ENCODE measurements at places on chromosomes 1 and 21. TPM values are rescaled to one million over a fixed set of nuclear protein-coding genes. Genes with fewer than 3 reads are reported as not detected.

DNA sequence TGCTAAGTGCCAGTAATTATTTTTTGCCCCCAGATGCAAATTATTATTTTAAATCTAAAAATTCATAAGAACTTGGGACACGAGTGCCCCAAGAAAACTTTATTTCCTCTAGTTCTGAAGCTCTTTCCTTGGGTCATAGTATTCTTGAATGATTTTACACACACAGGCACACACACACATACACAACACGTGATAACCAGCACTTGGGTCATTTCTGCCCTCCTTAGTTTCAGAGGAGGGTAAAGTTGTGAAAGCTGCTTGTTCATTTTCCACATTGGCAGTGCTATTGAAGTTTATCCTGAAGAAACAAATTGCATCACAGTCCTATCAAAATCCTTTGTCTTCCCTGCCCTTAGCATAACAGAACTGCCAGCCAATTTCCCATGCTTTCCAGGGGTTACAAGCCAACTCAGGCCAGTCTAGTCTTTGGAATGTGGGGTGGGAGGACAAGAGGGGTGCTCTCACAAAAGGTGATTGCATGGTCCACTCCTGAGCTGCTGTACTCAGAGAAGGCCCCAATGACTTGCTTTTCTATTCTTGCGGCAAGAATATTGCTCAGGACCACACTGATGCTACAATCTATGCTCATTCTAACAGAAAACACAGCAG lies 98.5 kb upstream of the POGK start:
- no peak for DNase-seq

VAV3 gene
- total RNA-seq, result 11.4 TPM

DNA sequence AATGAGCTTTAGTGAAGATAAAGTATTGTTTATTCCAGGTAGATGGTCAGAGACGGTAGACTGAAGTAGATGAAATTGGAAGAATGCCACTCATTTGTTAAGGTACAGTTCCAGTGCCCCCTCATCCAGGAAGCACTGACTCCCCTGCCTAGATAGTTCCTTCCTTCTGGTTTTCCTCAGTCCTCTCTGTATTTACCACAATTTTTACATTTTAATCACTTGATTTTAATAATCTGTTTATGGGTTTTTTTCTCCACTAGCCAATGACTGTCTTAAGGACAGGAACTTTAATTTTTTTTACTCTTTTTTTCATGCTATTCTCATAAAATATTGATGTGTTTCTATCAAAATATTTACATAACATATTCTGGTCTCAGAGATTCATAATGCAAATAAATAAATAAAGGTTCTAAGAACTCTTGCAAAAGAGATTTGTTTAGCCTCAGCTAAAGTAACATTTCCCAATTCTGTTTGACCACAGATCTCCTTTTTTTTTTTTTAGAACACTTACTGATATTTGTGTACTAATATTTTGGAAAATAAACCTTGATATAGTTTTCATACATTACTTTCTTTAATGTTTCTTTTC lies 651.6 kb downstream of the PLPP3 start:
- no peak for DNase-seq

TMEM51 gene
- 4.3 TPM for total RNA-seq

DNA sequence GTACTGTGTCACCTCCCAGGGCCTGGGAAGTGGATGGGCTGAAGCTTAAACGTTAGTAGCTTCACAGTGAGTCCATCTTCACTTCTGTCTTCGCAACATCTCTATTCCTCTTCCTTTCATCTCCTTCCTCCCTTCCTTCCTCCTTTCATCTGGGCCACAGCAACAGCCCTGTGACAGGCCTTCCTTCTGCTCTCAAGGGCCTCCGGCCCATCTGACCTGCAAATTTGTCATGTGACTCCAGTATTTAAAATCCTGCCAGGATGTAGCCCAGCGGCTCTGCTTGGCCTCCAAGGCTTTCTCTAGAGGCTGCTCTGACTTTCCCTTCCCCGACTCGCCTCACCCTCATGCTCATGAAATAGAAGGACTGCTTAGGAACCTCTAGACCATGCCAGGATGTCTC lies 10.9 kb upstream of the BATF3 start:
- no peak for DNase-seq

DNA sequence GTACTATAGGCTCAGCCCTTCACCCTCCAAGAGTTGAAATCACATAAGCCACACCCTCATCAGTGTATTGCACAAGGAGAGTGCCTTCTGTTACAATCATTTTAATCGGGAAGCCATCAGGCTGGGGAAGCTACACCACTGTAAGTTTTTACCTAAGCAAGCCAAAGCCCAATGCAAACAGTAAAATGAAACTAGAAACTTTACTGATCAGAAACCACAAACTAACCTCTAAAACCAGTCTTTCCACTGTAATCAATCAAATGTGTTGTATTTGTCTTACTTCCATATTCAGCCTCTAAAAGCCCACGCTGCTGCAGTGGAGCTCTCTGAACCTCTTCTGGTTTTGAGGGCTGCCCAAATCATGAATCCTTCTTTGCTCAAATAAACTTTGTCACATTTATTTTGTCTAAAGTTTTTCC lies 26.2 kb downstream of the CAPN8 start:
- DNase-seq, result no peak

FOXO6 gene
- not detected for total RNA-seq

GRCh38 chr1:96524100-96524499 lies 197.5 kb upstream of the PTBP2 start:
- no peak for DNase-seq

PLEKHG5 gene
- 9.3 TPM for total RNA-seq

- peak; percentile 84 for DNase-seq
These were observed 16.1 kb upstream of the GSTM4 start for GRCh38 chr1:109639841-109640184.

- DNase-seq, result no peak
These were observed 498.7 kb upstream of the NFIA start for GRCh38 chr1:60583696-60584095.

DNA sequence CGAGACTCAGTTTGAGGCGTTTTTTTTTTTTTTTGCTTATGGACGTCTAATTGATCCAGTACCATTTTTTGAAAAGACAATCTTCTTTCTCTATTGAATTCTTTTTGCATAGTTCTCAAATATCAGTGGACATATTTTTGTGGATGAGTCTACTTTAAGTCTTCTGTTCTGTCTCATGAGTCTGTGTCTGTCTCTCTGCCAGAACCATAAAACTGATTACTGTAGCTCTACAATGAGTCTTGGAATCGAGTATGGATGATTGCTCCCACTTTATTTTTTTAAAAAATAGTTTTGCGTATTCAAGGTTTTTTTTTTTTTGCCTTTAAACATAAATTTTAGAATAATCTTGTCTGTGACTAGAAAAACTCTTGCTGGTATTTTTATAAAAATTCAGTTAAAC lies 323.5 kb downstream of the ZNF326 start:
- no peak for DNase-seq

DNA sequence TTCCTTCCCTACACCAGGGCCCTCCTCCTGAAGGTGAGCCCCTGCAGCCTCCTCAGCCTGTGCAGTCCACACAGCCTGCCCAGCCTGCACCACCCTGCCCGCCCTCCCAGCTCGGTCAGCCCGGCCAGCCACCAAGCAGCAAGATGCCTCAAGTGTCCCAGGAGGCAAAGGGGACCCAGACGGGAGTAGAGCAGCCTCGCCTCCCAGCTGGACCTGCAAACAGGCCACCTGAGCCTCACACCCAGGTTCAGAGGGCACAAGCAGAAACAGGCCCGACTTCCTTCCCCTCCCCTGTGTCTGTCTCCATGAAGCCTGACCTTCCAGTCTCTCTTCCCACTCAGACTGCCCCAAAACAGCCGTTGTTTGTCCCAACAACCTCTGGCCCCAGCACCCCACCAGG lies 38.8 kb downstream of the ZBTB17 start:
- peak; percentile 84 for DNase-seq

DNA sequence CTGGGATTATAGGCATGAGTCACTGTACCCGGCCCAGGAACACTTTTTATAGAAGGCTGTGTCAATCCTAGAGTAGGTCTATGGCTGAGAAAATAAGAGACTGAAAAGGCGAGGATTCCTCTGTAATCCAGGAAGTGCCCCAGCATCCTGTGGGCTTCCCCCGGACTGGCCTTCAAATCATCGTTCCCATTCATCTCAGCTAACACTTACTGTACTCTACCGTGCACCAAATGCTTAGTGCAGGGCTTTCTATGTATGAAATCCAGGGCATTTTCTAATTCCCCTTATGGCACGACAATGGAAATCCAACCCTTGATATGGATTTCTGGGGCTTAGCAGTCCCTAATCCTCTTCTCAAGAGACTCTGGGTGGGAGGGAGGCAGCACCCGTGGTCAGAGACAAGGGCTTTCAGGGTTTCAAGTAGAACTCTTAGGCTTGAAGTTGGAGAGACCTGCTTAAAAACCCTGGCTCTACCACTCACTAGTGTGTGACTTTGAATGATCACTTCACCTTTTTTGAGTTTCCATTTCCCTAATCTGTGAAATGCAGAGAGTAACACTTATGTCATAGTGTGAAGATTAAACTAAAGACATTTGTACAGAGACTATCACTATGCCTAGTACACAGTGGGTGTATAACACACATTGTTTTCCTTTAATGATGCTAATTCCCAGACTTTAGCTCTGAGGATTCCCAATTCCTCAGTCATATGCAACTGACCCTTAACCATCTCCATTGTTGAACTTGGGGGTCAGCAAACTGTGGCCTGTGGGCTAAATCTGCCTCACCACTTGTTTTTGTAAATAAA lies 20.3 kb downstream of the MECR start:
- no peak for DNase-seq

PPIAL4G gene
- total RNA-seq, result not detected

MCL1 gene
- 697 TPM for total RNA-seq

DNA sequence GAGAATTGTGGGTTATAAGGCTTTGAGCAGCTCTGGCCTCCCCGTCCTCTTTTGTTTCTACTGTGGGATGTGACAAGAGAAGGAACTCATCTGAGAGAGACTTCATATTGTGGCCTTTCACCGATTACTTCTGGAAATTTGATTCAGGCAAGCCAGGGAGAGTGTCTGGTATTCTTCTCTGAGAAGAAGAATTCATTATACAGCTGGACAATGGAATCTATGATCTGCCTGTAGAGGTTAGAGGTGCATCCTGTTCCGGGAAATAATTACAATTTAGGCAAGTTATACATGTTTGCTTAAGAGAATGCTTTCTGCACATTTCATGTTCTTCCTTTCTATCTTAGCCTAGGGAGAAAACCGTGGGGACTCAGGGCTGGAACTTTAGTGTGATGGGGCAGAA lies 12.8 kb upstream of the RNU1-2 start:
- DNase-seq, result no peak

DNA sequence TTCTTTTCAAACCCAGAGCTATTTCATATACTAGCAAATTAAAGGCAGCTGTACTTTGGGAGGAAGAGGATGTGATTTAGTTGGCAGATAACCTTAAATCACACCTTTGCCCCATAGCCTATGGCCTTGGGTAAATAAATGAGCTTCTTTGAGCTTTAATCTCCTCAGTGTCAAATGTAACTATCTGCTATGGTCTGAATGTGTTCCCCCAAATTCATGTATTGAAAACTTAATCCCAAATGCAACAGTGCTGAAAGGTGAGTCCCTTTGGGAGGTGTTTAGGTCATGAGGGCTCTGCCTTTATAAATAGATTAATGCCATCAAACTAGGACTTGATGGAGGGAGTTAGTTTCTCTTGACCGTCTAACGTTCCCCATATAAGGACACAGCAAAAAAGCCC lies 85.8 kb downstream of the LTN1 start:
- no peak for DNase-seq

- DNase-seq, result no peak
These were observed 31.7 kb upstream of the GPR37L1 start for GRCh38 chr1:202090994-202091393.

ARHGAP30 gene
- total RNA-seq, result 26.0 TPM

DNA sequence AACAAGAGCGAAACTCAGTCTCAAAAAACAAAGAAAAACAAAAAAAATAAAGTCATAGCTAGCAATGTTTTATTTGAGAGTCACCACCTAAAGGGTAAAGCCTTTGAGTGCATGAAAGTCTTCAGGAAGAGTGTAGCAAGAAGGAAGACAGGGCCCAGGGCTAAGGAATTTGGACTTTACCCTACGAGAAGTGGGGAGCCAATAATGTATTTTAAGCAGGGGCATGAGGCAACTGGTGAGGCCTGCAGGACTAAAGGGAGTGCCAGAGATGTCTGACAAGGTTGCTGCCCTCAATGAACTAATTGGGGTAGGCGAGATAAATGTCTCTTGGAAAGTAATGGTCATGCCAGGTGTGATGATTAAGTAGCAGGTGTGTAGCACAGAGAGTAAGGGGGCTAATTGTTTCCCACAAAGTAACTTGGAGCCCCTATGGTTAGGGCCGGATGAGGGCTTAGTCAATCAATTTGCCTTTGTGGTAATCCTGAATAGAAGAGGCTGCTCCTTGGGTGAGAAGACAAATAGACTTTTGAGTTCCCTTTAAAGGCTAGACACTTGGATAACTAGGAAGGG lies 31.6 kb upstream of the CACNA1E start:
- DNase-seq, result no peak

HORMAD1 gene
- total RNA-seq, result 0.29 TPM

- DNase-seq, result no peak
These were observed 54.9 kb upstream of the C1orf198 start for GRCh38 chr1:230923176-230923575.

OR2L3 gene
- not detected for total RNA-seq

FMO5 gene
- 2.5 TPM for total RNA-seq

KCNK1 gene
- 2.2 TPM for total RNA-seq

CLIC6 gene
- total RNA-seq, result 9.9 TPM

RNU1-4 gene
- total RNA-seq, result 6,165 TPM

DNA sequence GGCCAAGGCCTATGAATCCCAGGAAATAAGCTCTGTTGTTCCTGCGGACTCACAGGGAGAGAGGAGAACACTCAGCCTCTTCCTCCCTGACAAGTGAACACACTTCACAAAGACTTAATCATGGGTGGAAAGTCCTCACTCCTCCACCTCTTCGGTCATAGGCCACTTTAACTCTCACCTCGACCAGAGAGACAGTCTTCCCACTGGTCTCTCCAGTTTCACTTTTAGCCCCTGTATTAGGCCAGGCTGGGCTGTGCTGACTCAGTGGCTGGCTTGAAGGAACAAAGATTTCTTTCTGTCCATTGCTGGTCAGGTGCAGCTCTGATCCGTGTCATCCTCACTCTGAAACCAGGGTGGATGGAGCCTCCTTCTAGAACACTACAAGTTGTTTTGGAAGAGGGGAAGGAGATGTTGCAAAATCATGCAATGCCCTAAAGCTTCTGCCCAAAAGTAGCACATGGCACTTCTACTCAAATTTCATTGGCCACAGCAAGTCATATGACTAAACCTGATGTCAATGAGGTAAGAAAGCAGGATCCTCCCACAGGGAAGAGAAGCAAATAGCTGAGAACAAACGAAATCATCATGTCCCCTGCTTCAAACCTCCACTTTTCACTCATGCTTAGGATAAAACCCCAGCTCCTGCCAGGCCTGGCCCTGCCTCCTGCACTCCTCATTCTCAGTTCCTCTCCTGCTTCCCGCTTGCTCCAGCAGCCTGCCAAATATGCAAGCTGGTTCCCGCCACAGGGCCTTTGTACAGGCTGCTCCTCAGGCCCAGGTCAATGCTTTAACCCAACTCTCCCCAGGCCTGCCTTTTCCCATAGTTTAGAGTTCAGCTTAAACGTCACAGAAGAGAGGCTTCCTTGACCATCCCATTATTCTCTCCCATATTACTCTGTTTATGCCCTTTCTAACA lies 150.5 kb upstream of the RUNX3 start:
- no peak for DNase-seq

LRRC39 gene
- total RNA-seq, result 1.0 TPM
